ENCODE measurements at places on chromosomes 3 and 15. TPM values are rescaled to one million over a fixed set of nuclear protein-coding genes. Genes with fewer than 3 reads are reported as not detected.

GRCh38 chr3:187719628-187720336 is 17.4 kb upstream of the RTP2 start:
- H3K27ac ChIP-seq: no peak overlapping the region
- H3K36me3 ChIP-seq: peaks cover 32% of the 10 kb centered on the region
- peaks cover 3% of the 10 kb centered on the region for H3K27me3 ChIP-seq
- no peak overlapping the region for H3K4me3 ChIP-seq
- peaks cover 2% of the 10 kb centered on the region for H3K4me1 ChIP-seq

- DNase-seq: no peak
- H3K27me3 ChIP-seq: no peaks in the 10 kb centered on the region
- no peak overlapping the region for H3K4me3 ChIP-seq
- H3K27ac ChIP-seq: no peak overlapping the region
Measured at GRCh38 chr3:162602619-162603018, 1106.0 kb downstream of the OTOL1 start.

DNA sequence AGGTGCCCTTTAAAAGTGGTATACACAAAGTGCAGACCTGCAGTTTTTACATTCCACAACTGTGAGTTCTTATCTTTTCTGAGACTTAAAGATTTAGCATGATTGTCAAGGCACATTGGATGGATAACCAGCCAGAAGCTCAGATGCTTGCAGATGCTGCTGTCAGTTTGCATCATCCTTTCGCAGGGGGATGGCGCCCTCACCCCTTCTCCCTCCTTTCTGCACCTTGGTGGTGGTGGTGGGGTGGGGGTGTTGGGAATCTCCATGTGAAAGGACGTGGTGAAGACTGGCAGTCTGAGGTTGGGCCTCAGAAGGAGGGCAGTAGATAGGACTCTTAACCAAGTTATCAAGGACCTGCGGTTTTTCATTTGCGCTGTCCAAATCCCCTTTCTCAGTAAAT is 309.6 kb upstream of the SEMA6D start:
- DNase-seq: no peak
- H3K27me3 ChIP-seq: no peaks in the 10 kb centered on the region
- H3K4me3 ChIP-seq: no peak overlapping the region
- no peaks in the 10 kb centered on the region for H3K36me3 ChIP-seq

DNA sequence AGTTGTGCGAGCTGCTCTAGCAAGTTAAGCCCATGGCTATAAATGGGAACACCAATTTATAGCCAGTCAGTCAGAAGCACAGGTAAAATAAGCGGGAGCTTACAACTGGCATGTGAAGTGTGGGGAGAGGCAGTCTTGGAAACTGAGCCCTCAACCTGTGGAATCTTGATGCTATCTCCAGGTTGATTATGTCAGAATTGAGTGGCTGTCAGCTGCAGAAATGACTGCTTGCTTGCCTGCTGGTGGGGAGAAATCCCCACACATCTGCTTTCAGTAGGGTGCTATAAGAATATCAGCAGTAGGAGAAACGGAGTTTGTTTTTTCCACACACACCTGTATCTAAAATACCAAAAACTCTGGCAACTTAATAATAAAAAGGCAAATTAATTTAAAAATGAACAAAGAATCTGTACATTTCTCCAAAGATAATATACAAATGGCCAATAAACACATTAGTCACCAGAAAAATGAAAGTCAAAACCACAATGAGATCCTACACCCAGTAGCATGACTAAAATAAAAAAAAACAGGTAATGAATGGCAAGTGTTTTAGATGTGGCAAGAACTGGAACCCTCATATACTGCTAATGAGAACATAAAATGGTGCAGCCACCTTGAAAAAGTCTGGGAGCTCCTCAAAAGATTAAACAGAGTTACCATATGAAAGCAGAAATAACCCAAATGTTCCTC is 26.0 kb upstream of the MAP4 start:
- H3K4me1 ChIP-seq: peaks cover 14% of the 10 kb centered on the region
- H3K27me3 ChIP-seq: no peaks in the 10 kb centered on the region
- peaks cover 1% of the 10 kb centered on the region for H3K36me3 ChIP-seq
- H3K4me3 ChIP-seq: no peak overlapping the region
- H3K27ac ChIP-seq: peak overlapping the region; percentile 11

GRCh38 chr3:192920411-192920810 is 2.8 kb upstream of the MB21D2 start:
- DNase-seq: no peak
- no peak overlapping the region for H3K4me3 ChIP-seq
- H3K27ac ChIP-seq: no peak overlapping the region
- no peaks in the 10 kb centered on the region for H3K36me3 ChIP-seq
- H3K4me1 ChIP-seq: peaks cover 2% of the 10 kb centered on the region
- H3K27me3 ChIP-seq: no peaks in the 10 kb centered on the region

DNA sequence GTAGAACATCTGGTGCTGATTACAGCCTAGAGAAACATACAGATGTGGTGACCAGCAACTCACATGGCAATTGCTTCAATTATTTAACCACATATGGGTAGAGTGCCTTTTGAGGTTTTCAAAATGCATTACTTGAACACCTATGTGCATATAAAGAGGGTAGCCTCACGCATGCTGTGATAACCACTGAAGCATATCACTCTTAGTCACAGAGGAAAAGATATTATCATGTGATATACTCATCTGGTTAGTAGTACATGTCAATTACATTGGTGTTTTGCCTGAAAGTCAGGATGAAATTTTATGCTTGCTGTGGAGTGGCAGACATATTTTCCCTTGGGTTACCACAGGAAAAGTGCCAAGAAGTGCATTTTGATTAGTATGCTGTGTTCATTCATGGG is 459.3 kb upstream of the AGTR1 start:
- no peaks in the 10 kb centered on the region for H3K27me3 ChIP-seq
- DNase-seq: no peak
- H3K27ac ChIP-seq: no peak overlapping the region

Gene GOLGA8G
- not detected for total RNA-seq

Gene GOLGA8S
- under 0.01 TPM for total RNA-seq
